ENCODE measurements at places on chromosomes 16 and 17.
A peak's percentile ranks its signal among the peaks of the same experiment; 100 is the strongest.

DNA sequence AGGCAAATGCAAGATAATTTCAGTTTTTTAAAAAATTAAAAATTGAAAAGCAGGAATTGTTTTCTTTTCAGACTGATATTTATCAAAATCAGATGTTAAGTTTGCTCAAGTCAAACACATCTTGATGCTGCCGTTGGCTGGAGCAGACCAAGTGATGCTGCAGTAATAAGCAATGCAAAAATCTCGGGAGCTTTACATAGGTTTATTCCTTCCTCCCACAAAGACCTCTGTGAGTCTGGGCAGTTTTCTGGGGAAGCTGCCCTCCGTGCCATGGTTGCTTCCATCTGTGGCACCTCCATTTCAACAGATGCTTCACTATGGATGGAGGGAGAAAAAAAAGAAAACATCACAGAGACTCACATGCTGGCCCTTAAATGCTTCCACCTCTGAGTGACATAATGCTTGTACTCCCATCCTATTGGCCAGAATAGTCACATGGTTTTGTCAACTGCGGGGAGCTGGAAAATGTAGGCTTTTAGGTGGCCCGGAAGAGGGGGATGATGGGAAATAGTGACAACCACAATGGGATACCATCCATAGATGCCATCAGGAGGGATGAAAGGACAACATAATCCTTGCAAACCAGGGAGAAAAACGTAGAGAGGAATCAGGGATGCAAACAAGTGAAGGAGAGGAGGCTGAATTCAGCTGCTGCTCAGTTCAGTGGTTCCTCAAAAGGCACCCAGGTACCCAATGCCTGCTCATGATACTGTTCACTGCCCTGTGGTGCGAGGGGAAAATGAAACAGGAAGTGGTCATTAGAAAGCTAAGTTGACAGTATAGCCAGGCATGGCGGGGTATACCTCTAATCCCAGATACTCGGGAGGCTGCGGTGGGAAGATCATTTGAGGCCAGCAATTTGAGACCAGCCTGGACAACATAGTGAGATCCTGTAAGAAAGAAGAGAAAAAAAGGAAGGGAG lies 13.5 kb upstream of the ERCC4 start:
- DNase-seq: no peak

GRCh38 chr16:81748476-81749198 lies 30.5 kb upstream of the PLCG2 start:
- no peak for DNase-seq

GRCh38 chr16:87226926-87227295 lies 90.3 kb downstream of the C16orf95 start:
- DNase-seq: no peak

DNA sequence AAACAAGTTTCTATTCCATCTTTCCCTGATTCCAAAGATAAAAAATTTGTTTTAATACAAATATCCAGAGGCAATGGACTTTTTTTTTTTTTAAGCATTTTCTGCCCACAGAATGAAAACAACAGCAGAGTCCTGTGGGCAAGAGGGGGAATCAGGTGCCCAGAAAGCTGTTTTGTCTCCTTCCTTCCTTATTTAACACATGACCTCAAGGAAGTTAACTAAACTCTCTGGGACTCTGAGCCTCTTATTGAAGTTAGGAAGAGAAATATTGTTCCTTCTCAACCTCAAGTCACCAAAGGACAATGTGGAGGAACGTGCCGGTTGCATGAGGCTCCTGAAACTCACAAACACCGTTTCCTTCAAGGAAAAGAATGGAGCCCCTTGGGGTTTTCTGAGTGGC lies 34.9 kb downstream of the LITAF start:
- DNase-seq: no peak

GRCh38 chr16:81478876-81479511 lies 34.4 kb downstream of the CMIP start:
- no peak for DNase-seq

DNA sequence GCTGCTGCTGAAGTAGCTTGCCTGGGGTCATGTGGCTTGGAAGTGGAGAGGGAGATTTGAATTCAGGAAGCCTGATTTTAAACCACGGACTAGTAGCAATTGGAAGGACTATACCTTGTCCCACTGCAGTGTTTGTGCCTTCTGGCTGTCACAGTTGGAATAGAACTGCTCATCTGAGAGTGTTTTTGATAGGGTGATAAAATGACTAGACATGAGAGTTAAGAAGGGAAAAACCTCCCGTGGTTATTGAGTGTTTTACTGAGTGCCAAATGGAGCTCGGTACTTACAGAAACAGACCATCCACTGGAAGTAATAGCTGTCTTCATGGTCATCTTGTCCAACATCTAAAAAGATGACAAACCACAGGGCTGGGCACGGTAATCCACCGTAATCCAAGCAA lies 70.4 kb downstream of the MSI2 start:
- no peak for DNase-seq

DNA sequence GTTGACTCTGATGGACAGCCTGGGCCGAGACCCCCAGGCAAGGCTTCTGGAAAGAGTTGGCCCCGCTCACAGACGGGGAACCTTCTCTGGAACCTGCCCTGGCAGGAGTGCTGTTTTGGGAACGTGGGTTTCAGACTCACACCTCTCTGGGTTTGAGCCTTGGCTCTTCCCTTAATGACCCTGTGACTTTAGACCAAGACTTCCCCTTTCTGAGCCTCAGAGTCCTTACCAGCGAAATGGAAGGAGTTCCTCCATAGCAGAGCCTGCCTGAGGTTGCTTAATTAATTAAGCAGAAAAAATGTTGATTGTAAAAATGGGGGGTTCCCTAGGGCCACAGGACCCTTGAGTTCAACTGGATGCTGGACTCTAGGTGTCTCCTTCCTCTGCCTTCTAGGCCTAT lies 408.2 kb downstream of the SEC14L1 start:
- no peak for DNase-seq

- no peak for DNase-seq
Observed at GRCh38 chr16:19301931-19302330, 16.4 kb downstream of the CLEC19A start.

DNA sequence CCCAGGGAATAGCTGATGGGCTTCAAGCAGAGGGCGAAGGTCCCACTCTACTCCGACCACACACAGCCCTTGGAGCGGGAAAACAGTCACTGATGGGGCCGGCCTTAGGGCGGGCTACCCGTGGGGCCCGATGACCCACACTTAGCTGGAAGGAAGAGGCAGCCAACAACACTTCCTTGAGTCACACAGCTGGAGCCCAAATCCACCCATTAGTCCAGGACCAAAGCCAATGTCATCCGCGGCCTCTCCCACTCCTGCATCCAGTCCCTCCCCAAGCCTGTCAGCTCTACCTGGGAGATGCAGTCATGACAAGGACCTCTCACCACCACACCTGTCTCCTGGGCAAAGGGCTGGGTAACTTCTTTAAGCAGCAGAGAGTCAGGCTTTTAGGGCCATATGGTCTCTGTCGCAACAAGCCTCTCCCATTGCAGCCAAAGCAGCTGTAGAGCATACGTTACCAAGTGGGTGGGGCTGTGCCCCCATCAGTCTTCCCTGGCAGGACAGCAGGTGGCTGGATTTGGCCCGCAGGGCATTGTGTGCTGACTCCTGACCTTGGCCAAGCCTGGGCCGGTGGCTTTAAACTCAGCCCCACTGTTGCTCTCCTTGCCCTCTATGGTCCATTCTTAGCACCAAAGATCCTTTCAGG lies 110.7 kb downstream of the SOCS1 start:
- no peak for DNase-seq

- DNase-seq: no peak
Observed at GRCh38 chr17:1802429-1802828, 27.3 kb downstream of the SMYD4 start.

GRCh38 chr16:66508248-66508913 lies 41.5 kb downstream of the TK2 start:
- DNase-seq: no peak

GRCh38 chr17:61456061-61456681 lies 3.9 kb downstream of the TBX4 start:
- no peak for DNase-seq

- DNase-seq: no peak
Observed at GRCh38 chr16:22216191-22216831, 10.2 kb downstream of the EEF2K start.

GRCh38 chr16:88973007-88973410 lies 4.0 kb downstream of the CBFA2T3 start:
- DNase-seq: no peak

DNA sequence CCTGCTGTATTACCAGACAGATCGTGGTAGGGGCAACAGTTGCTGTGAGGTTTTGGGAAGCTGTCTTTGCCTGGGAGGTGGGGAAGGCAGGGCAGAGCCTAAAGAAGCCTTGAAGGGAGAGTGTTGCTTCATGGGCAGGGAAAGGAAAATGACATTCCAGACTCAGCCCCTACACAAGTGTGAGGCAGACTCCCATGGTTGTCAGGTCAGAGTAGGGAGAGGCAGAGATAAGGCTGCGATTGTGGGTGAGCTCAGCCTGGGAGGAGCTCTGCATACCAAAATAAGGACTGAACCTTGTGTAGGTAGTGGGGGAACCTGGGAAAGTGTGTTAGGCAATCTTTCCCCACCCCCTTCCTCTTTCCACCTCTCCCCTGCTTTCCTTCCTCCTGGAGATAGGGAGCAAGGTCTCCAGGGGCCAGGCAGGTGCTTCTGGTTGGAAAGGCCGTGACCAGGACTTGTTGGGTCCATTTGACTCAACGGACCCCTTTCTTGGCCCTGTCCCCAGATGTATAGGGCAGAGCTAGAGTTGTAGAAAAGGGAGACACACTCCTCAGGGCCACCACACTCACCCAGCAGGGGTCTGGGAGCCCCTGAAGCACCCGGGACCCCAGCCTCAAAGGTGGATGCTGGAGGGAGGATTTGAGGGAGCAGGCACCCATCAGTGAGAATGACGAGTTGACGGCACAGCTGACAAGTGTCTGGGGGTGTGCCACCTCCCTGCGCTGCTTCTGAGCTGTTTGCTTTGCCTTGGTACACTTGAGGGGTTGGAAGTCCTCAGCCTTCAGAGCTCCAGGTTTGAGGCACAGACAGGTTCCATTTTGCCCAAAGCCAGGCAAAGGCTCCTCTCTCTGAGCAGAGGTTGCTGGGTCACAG lies 18.5 kb upstream of the TOB1 start:
- DNase-seq: no peak

DNA sequence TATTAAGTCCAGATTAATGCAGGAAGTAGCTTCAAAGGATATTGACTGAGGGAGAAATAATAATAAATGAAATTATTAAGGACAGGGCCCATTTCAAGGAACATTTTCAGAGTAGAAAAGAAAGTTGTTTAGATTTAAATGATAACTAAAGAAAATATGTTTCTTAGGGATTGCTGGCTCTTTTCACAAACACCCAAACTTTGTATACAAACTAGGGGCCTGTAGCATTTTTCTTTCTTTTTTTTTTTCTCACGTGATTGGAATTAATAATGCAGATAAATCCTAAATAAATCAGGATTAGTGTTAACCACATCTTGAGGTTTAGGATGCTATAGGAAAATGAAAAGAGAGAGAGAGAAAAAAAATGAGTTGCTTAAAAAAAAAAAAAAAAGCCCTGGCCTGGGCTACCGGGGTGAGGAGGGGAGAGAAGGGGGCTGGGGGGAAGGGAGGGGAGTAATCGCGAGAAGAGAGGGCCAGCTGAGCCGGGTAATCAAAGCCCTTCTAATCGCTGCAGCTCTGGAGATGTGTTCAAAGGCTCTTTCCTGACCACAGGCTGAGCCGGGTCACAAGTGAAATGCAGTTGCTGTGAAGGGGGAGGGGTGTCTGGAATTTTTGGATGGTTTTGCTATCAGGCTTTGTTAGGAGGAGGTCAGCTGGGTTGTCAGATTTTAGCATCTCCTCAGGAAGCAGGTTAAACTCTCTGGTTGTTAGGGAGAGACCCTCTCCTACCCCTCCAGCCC lies 104.6 kb upstream of the ZFHX3 start:
- DNase-seq: no peak

GRCh38 chr16:72921106-72921505 lies 126.8 kb downstream of the ZFHX3 start:
- peak; percentile 1 for DNase-seq

GRCh38 chr16:53502331-53503269 lies at the start of gene AKTIP:
AKTIP (minus strand) TSS chr16:53503209; CDS start chr16:53500259, 2,950 bp downstream.
- no peak for DNase-seq

GRCh38 chr16:84847564-84848355 lies 28.0 kb downstream of the CRISPLD2 start:
- no peak for DNase-seq

DNA sequence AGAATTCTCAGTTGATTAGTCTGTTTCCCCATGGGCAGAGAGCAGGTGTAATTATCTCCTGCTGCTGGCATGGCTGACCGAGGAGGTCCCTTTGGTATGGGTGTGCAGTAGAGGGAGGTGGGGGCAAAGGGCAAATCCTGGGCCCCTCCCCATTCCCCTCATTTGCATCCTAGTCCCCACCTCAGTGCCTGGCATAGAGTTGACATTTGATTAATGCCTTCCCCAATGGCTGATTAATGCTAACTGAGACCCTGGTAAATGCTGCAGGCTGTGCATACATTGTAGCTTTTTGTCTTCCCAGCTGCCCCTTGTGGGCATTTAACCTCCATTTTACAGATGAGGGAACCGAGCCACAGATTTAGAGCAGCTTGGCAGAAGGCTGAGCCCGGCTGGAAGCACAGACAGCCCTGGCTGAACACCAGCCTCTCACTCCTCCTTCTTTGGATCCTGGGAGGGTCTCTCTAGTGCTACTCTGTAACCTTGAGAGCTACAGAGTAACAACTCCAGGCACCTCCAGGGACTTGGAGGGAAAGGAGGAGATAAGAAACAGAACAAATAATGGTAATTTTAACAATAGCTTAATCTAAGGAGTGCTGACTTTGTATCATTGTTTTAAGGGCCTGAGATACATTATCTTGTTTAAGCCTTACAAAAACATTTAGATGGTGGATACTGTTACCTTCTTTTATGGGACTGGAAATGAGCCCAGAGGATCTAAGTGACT lies 5.1 kb downstream of the PLCG2 start:
- DNase-seq: no peak
